ENCODE measurements at places on chromosomes 7 and 10.

- no peak for DNase-seq
Measured at GRCh38 chr7:136251826-136252225, 274.7 kb upstream of the MTPN start.

GRCh38 chr7:98551611-98552273 lies 65.3 kb upstream of the NPTX2 start:
- no peak for DNase-seq

- no peak for DNase-seq
Measured at GRCh38 chr10:87064651-87065050, 30.0 kb downstream of the GLUD1 start.

- DNase-seq, result no peak
Measured at GRCh38 chr10:70775679-70776454, 9.3 kb downstream of the TBATA start.

- no peak for DNase-seq
Measured at GRCh38 chr10:70362328-70362727, 20.1 kb downstream of the LRRC20 start.

GRCh38 chr7:28626624-28627262 lies 214.4 kb downstream of the CREB5 start:
- peak; percentile 25 for DNase-seq

DNA sequence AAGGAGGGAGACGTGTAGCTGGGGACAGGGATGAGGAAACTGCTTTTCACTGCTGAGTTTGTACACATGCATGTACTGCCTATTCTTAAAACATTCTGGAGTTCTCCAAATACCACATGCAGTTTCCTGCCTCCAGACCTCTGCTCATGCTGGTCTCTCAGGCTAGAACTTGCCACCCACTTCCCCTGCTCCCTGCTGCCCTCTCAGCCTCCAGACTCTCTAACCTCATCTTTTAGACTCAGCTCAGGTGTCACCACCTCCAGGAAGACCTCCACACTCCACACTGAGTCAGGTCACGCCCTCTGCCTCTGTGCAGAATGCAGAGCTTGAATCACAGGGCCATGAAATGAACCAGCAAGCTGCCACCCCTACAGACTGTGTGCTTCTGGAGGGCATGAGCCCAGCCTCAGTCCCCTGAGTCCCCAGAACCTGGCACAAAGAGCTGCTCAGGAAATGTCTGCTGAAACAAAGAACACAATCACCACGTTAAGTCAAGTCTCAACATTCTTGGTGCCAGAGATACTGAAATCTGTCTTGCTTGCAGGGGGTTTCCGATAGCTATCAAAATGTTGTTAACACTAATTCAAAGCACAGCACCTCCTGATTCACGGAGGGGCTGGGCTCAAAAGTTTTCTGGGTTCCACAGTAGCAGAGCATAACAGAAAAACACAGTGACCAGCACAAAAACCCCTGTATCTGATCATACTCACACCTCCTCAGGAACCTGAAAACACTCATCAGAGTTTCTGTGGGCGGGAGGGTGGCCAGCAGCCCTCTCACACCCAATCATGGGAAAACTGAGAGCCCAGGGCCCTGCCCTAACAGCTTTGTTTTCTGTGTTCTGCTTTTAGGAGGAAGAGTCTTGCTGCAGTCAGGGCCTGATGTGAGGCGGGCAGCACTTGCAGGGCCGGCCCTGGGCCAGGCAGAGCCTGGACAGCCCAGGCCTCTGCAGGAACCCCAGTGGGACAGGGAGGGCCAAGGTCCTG lies 21.1 kb downstream of the FAM53B start:
- DNase-seq, result no peak

- peak; percentile 0 for DNase-seq
Measured at GRCh38 chr7:119802147-119802546, 470.8 kb upstream of the KCND2 start.

GRCh38 chr7:154776350-154776749 lies 226.6 kb downstream of the PAXIP1 start:
- DNase-seq, result no peak

- DNase-seq, result no peak
Measured at GRCh38 chr7:37065779-37066271, 341.5 kb upstream of the AOAH start.

- DNase-seq, result peak; percentile 12
Measured at GRCh38 chr7:153193144-153193595, 433.6 kb downstream of the ACTR3B start.

- no peak for DNase-seq
Measured at GRCh38 chr10:33889371-33889770, 554.9 kb upstream of the NRP1 start.

- DNase-seq, result no peak
Measured at GRCh38 chr7:121032645-121033460, 44.3 kb downstream of the CPED1 start.

DNA sequence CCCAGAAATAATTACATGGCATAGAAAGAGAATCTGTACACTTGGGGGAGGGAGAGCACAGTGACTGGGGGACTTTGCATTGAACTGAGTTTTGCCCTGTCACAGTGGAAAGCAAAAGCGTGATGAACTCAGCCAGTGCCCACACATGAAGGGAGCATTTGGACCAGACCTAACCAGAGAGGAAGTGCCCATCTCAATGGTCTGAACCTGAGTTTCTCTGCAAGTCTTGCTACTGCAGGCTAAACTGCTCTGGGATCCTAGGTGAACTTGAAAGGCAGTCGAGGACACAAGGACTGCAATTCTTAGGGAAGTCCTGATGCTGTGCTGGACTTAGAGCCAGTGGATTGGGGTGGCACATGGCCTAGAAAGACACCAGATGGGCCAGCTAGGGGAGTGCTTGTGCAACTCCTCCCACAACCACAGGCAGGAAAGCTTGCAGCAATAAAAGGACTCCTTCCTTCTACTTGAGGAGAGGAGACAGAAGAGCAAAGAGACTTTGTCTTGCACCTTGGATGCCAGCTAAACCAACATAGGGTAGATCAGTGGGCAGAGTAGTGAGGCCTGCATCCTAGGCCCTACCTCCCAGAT lies 259.0 kb downstream of the GRM8 start:
- no peak for DNase-seq

GRCh38 chr7:45589915-45590678 lies 15.9 kb downstream of the ADCY1 start:
- no peak for DNase-seq

GRCh38 chr7:45687721-45688120 lies 113.6 kb downstream of the ADCY1 start:
- DNase-seq, result no peak

DNA sequence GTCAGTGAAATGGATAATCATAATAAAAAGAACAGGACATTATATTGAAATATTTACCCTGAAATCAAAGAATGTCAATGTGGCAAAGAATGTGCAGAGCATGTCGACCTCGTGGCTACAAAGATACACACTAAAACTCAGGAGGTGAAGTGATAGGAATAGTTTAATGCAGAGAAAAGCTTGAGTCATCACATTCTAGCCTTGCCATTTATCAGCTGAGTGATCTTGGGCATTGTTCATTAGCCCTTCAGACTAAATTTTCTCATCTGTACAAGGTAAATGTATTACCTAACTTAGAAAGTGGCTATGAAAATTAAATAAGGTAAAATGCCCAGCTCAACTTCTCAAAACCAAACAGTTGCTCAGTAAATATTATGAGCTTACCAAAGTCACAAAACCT lies 22.6 kb downstream of the CALCR start:
- DNase-seq, result no peak
